ENCODE measurements at places on chromosomes 2 and 18.

DNA sequence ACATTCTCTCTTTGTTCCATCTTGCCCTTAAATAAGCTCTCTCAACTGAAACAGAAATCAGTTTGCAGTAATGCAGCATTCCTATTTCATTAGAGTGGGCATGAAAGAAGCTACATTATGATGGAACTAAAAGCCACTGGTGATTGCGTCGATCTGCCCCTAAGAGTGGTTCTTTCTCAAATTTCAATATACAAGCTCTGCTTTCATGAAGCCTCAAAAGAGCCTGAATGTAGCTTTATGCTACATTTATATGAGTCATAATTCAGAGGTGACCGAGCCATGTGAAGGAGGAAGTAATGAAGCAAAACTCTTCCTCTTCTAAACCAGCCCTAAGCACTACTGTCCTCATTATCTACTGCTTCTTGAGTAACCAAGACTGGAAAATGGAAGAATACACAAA, 64.8 kb upstream of the CYTIP start:
- DNase-seq = no peak

GRCh38 chr2:66717218-66717905, 282.4 kb downstream of the MEIS1 start:
- no peak for DNase-seq

DNA sequence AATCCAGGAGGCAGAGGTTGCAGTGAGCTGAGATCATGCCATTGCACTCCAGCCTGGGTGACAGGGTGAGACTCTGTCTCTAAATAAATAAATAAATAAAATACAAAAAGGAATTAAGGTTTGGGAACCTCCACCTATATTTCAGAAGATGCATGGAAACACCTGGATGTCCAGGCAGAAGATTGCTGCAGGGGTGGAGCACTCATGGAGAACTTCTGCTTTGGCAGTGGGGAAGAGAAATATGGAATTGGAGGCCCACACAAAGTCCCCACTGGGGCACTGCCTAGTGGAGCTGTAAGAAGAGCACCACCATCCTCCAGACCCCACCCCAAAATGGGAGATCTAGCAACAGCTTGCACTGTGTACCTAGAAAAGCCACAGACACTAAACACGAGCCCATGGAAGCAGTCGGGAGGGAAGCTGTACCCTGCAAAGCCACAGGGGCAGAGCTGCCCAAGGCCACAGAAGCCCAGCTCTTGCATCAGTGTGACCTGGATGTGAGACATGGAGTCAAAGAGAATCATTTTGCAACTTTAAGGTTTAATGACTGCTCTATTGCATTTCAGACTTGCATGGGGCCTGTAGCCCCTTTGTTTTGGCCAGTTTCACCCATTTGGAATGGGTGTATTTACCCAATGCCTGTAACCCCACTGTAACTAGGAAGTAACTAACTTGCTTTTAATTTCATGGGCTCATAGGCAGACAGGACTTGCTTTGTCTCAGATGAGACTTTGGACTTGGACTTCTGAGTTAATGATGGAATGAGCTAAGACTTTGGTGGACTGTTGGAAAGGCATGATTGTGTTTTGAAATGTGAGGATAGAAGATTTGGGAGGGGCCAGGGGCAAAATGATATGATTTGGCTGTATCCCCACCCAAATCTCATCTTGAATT, 265.3 kb downstream of the ZEB2 start:
- DNase-seq = no peak

DNA sequence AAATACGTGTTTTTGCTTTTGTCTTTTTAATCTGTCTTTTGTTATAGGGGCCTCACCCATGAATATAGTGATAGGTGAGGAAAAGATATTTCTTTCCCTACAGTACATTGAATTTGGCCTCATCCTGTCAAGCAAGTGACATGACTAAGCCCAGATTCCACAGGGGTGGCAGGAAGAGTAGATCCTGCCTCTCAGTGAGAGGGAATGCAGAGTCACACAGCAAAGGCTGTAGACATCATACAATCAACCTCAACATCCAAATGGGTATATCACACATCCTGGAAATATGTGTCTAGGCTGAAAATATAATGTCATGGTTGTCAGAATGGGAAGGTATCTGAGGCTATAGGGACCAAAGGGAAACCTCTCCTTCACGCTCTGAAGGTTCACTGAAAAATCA, 269.6 kb downstream of the CDH20 start:
- DNase-seq = no peak

DNA sequence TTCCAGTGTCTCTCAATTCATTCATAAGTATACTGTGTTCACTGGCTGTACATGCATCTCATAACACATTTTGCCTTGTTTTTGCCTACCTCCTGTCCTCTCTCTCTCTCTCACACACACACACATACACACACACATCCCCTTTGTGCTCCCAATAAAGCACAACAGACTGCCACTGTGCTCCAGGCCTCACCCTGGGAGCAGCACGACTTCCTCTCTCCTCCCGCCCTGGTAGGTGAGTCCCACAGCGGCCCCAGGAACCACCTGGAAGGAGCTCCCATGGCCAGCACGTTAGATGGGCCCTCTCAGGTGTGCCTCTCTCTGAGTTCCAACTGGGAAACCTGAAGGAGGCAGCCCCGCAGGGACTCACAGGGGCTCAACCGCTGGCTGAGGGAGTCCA, 65.4 kb downstream of the MARCHF4 start:
- DNase-seq = no peak

Measured in pulmonary artery endothelial cell (primary cell).